ENCODE measurements at places on chromosomes 3 and 15.

GRCh38 chr15:50636146-50636545, 50.5 kb downstream of the TRPM7 start:
- DNase-seq: no peak

- no peak for DNase-seq
These were observed 83.6 kb downstream of the NSUN3 start for GRCh38 chr3:94146455-94146854.

- DNase-seq: peak; percentile 84
These were observed 1.4 kb downstream of the FES start for GRCh38 chr15:90885432-90886290.

DNA sequence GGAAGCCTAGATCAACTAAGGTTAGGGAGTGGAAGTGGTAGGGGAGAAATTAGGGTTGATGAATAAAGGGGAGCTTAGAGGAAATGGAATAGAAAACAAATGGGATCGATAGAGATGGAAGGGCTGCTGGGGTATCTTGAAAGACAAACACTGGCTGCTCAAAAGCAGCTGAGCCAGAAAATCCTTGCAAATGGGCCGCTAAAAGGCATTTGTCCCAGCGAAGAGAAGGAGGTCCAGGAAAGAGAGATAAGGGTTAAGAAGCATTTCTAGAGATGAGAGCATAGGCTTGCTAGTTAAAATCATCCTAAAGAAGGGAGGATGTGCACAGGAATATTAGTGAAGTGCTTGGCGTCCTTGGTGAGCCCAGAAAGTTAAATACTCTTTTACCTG, 258.0 kb upstream of the CBLB start:
- no peak for DNase-seq

DNA sequence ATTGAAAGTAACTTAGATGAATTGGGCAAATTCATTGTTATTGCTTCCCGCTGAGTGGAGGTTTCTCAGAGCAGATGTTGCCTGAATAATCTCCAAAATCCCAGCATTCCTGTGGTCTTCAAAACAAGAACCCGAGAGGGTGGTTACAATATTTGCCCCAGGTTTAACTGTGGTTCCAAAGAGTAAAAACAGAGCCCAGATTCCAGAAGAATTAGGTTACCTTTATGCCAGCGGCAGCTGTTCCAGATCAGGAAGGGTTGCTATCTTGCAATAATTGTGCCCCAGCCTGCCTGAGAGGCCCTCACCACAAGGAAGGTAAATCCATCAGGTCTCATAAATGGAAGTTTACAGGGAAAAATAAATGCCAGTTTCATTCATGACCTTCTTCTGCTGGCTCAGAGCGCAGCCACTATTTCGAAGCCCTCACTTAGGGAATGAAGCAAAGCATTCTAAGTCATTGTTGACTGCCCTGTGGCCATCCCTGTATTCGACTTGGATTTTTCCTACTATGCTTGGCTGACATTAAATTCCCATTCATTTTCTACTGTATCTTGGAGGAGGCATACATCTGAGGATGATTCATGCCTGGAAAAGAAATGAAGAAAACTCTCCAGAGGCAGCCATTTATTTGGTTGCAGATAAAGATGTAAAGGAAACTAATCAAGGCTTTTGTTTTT, 54.6 kb downstream of the SSUH2 start:
- no peak for DNase-seq

DNA sequence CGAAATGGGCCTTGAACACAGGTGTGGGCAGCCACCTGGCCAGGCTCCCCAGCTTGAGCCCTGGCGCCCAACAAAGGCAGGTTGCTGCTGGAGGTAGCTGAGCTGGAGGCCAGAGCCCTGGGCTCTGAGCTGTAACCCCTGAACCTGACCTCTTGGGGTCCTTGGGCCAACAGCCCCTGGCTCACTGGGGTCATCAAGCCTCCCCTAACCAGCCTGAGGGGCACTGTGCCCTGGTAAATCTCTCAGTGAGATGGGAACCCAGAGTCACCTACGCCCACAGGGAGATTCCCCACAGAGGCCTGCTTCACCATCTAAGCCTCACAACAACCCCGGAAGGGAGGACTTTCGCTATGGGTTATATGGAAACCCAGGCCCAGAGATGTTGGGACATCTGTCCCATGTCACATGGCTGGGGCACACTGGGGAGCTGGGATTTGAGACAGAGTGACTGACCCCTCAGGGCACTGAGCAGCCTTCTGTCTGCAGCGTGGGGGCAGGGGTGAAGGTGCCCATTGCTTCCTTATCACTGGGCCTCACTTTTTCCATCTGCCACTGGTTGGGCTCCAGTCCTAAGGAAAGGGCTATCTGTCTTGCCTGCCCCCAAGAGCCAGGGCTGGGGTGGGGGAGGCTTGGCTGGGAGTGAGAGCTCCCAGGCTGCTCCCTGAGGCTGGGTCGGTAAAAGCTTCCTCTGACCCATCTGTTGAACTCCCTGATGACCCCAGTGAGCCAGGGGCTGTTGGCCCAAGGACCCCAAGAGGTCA, 59.1 kb downstream of the IQSEC1 start:
- peak; percentile 54 for DNase-seq

GRCh38 chr3:73832426-73832825, 207.7 kb upstream of the PDZRN3 start:
- DNase-seq: no peak

GRCh38 chr3:40741729-40742128, 217.0 kb downstream of the ZNF621 start:
- no peak for DNase-seq

- no peak for DNase-seq
These were observed 133.3 kb upstream of the KLHL25 start for GRCh38 chr15:85927931-85928537.

GRCh38 chr3:160006282-160007163, 17.9 kb downstream of the IL12A start:
- DNase-seq: peak; percentile 58

DNA sequence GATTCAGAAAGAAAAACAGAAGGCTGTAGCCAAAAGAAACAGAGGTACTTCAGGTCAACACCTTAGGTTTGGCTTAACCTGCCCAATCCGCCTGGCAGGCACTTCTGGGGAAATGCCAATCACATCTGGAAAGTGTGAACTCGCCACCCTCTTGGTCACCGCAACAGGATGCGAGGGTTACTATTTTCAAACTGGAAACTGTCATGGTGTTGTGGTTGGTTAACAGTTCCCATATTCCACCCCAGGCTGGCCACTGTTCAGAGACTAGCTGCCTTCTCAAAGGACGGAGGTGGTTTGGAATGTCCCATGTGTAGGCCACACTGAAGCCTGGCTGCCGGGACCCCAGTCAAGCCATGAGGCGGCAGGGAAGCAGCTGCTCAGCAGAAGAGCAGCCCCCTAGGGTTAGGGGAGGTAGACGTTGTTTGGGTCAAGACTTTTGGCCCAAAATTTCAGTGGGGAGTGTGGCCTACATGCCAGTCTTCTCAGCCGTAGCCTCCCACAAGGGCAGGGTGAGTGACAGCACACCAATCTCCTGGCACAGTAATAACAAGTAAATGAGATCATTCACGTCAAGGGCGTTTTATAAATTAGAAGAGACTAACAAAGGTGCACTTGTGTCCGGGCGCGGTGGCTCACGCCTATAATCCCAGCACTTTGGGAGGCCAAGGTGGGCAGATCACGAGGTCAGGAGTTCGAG, 54.6 kb downstream of the UMPS start:
- DNase-seq: no peak

DNA sequence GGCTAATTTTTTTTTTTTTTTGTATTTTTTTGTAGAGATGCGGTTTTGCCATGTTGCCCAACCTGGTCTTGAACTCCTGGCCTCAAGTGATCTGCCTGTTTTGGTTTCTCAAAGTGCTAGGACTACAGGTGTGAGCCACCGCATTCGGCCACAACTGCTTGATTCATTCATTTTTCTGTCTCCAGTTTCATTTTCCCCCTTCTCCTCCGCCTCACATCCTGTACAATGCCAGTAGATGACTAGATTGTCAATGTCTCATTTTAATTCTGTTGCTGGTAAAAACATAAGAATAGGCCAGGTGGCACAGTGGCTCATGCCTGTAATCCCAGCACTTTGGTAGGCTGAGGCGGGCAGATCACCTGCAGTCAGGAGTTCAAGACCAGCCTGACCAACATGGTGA, 12.0 kb upstream of the ZNF592 start:
- peak; percentile 75 for DNase-seq

DNA sequence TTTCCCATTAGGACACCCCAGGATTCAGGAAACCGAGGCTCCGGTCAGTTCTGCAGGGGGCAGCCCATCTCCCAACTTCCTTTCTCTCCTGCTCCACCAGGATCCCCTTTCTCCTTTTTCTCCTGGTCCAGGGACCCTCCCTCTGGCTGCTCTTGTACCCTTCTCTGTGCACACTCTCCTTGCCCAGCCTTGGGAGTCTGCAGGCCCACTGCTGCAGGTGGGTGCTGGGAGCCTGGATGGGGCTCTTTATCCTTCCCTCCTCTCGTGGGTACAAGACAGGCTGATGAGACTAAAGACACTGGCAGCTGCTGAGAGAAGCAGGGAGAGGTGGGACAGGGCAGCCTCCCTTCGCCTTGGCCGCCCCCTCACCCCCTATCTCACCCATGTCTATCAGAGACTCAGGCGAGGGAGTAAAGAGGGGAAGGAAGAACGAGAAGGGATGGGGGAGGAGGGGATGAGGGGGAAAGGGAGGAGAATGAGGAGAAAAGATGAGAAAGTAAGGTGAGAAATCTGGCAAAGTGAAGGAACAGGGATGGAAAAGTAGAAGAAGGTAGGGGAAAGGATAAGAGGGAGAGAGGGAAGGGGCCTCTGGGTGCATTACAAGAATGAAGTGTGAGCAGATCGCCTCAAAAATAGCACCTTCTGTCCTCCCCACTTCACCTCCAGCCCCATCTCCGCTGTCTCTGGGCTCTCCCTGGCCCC, 45.2 kb downstream of the ITGA11 start:
- DNase-seq: no peak

DNA sequence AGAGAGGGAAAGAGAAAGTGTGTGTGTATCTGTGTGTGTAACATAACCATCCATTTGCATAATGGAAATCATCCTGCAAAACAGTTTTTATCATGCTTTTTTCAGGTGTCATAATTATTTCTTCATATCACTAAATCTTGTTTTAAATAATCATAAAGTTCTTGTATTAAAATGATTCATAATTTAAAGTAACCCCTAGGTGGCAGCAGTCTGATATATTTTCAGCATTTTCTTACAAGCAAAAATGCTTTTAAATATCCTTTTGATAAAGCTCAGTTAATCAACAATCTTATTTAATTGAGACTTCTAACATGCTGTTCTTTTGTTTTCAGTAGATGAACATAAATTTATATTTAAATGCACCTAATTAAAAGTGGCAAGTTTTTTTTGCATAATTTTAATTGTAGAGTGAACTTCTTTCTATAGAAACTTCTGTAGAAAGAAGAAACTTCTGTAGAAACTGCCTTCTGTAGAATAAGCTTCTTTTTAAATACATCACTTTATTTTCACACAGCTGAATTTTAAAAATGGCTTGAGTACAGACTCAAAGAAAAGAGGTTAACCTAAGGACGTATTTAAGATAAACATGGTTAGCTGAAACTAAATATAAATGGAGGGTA, 72.5 kb downstream of the OPA1 start:
- DNase-seq: no peak

- DNase-seq: no peak
These were observed 48.1 kb downstream of the APBA2 start for GRCh38 chr15:28933710-28934445.

GRCh38 chr15:93182703-93183205, 93.7 kb upstream of the RGMA start:
- no peak for DNase-seq

GRCh38 chr3:135965129-135965505, 411 bp upstream of the PPP2R3A start:
- DNase-seq: no peak

DNA sequence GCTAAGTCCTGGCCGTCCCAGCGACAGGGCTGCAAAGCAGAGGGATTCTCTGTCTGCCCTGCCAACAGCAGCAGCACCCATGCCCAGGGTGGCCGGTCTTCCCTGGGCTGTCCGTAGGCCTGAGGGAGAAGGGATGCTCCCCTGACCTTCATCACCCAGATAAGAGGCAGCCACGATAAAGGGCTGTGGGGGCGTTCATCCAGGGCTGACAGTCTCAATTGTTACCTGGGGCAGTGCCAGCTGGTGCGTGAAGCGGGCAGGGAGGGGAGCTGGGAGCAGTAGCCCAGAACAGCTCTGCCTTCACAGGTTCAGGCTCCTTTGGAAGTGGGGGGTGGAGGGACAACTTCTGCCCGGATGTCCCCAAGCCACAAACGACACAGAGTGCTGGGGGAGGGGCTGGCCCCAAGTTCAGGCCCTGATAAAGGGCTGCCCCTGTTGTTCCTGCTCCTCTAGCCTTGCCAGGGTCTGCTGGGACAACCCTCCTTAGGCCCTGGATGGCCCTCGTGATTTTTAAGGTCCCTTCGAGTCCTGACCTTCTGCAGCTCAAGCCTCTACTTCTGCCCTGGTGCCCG, 94.7 kb downstream of the RAB11A start:
- DNase-seq: no peak

GRCh38 chr15:31459400-31459748, 132.7 kb downstream of the KLF13 start:
- DNase-seq: no peak

DNA sequence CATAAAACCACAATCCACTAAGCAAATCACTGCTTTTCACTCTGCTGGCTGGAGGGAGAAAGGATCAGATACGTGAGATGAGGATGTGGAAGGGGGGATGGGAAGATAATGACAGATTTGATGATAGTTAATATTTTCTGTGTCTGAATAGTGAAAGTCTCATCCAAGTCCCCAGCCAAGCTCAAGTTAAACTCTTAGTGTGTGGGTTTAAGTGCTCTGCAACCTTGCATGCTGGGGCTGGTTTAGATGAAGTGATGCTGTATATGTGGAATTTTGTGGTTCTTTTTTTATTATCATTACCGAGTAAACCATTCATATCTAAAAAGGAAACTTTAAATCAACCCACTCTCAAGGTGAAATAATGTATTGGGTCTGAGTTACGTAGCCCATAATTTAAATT, 111.0 kb downstream of the TPRG1 start:
- DNase-seq: no peak

DNA sequence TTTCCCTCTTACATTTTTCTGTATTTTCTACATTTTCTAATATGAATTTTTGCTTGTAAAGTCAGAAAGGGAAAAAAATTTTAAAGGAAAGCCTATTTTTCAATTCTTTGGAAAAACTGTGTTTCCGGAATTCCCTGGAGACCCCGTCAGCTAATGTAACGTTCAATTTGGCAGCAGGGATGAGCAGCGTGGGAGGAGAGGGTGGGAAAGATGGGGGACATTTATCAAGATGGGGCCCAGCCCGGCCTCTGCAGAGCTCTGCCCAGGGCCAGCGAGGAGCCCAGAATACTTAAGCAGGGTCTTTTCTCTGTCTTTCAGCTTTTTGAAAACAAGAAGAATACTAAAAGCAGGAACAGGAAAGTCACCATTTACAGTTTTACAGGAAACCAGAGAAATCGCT, 129.0 kb downstream of the LRRK1 start:
- no peak for DNase-seq

- DNase-seq: no peak
These were observed 5.9 kb downstream of the CAPN7 start for GRCh38 chr3:15211937-15212336.
